ENCODE measurements at places on chromosomes 3 and 15. TPM values are rescaled to one million over a fixed set of nuclear protein-coding genes. Genes with fewer than 3 reads are reported as not detected.
A peak's percentile ranks its signal among the peaks of the same experiment; 100 is the strongest.

DNA sequence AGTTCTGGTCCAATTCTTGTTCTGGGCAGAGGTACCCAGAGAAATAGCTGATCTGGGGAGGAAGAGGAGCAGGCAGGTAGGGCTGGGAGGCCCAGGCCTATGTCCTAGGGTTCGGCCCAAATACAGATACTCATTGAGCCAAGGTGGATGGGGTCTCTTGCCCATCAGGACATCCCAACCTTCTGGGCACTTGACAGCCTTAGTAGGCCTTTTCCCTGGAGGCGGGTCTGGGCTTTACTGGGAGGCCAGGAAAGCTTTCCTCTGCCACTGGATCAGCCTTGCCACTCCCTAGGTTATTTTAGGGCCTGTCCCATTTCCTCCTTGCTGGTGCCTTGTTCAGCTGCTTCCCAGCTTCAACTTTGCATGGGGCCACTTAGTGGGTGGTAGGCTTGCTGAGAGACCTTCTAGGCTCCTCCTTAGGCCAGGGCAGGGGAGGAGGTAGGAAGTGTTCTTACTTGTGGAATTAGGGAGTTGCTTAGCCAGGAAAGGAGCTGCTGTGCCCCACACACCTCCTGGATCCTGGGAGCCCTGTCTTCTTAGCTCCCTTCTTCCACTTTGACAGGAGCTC, 9.7 kb downstream of the TEX264 start:
- no peaks in the 10 kb centered on the region for H3K27me3 ChIP-seq
- peak overlapping the region; percentile 69 for H3K27ac ChIP-seq
- peaks cover 78% of the 10 kb centered on the region for H3K4me1 ChIP-seq
- H3K36me3 ChIP-seq: no peaks in the 10 kb centered on the region
- H3K4me3 ChIP-seq: no peak overlapping the region

DNA sequence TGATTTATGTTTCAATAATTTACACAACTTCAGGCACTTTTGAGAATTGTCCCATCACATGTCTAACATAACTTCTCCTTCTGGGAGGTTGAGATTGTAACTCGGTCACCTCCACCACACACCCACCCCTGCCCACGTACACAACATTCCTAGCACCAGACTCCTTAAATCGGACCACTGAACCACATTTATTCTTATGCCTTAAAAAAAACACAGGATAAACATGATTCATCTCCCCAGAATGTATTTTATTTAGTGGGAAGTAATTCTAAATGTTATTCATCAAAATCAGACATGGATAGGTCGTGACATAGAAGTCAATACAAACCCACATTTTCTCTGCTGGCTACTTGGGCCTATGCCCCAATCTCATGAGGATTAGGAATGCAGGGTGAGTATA, 3.0 kb downstream of the SNTN start:
- no peaks in the 10 kb centered on the region for H3K36me3 ChIP-seq
- H3K27me3 ChIP-seq: no peaks in the 10 kb centered on the region
- DNase-seq: no peak
- no peak overlapping the region for H3K4me3 ChIP-seq

GRCh38 chr3:196207159-196207832, 3.9 kb downstream of the ZDHHC19 start:
- no peak overlapping the region for H3K27ac ChIP-seq
- H3K4me1 ChIP-seq: peaks cover 26% of the 10 kb centered on the region
- no peaks in the 10 kb centered on the region for H3K36me3 ChIP-seq
- peak; percentile 65 for DNase-seq
- H3K27me3 ChIP-seq: no peaks in the 10 kb centered on the region

DNA sequence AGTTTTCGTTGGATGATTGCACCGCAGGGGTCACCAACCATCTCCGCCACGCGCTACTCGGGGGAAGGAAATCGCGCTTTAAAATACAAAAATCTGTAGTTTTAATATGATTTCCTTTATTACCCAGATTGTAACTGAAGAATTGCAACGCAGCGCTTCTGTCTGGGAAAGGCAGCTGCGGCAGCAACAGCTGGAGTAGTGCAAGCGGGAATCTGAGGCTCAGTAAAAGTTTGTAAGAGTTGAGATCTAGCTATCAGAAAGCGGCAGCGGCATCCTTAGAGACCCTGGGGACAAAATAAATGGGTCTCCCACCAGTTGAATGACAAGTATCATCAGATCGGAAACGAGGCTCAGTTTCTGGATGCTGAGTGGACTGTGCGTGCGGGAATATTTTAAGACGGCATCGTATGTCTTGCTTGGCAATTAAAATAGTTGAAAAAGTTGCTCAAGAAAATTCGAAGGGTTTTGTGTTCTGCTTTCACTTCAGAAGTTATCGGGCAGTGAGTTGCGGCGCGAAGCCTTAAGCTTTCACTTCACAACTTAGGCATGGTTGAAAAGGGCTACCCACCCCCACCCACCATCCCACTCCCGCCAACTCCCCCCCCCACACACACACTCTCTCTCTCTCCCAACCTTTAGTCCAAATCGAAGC, 2.7 kb downstream of the MECOM start:
- peak; percentile 68 for DNase-seq
- H3K4me3 ChIP-seq: peak overlapping the region; percentile 34
- peaks cover 90% of the 10 kb centered on the region for H3K27me3 ChIP-seq
- H3K36me3 ChIP-seq: no peaks in the 10 kb centered on the region

- no peak for DNase-seq
- no peak overlapping the region for H3K4me3 ChIP-seq
- no peaks in the 10 kb centered on the region for H3K4me1 ChIP-seq
- H3K27me3 ChIP-seq: no peaks in the 10 kb centered on the region
- no peak overlapping the region for H3K27ac ChIP-seq
Observed at GRCh38 chr3:114758831-114759699, 388.0 kb downstream of the ZBTB20 start.

DNA sequence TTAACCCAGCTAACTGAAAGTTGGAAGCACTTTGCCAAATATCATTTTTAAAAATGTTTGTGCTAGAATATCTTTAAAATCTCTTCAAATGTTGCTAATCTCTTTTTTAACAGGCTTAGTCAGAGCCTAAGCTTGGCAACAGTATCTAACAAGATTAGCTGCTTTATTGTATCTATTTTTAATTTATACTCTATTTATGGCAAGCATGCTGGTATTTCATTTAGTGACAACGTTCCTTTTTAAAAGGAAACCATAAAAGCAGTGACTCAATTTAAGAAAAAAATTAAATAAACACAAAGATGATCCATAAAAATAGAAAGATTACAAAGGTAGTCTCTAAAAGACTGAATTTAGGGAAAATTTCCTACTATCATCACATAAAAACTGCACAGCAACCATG, 40.5 kb downstream of the SLC12A6 start:
- peaks cover 10% of the 10 kb centered on the region for H3K36me3 ChIP-seq
- H3K27me3 ChIP-seq: no peaks in the 10 kb centered on the region
- H3K27ac ChIP-seq: no peak overlapping the region

EPHA3 gene
- not detected for total RNA-seq

GRCh38 chr3:164095279-164095678, 983.0 kb downstream of the SI start:
- no peaks in the 10 kb centered on the region for H3K27me3 ChIP-seq
- no peak for DNase-seq
- no peaks in the 10 kb centered on the region for H3K36me3 ChIP-seq
- H3K27ac ChIP-seq: no peak overlapping the region
- H3K4me3 ChIP-seq: no peak overlapping the region

GRCh38 chr15:68834346-68834745, 13.7 kb upstream of the ANP32A start:
- H3K27me3 ChIP-seq: peaks cover 18% of the 10 kb centered on the region
- no peak overlapping the region for H3K4me3 ChIP-seq
- no peaks in the 10 kb centered on the region for H3K4me1 ChIP-seq
- DNase-seq: no peak

DNA sequence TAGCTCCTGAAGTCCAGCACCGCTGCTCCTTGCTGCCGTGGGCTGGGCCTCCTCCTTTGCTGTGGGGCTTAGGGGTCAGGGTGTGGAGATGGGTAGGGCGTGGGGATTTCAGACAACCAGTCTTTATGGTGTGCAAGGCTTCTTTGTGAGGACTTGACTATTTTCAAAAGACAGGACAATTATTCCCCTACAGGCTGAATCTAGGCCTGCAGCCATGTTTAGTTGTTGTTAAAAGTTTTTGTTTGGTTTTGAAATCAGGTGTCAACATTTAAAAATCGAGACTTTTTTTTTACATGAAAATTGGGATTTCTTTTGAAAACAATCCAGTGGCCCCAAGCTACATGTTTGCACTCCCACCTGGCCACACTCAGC, 10.6 kb downstream of the RPL32 start:
- no peaks in the 10 kb centered on the region for H3K4me1 ChIP-seq
- H3K4me3 ChIP-seq: no peak overlapping the region
- peaks cover 1% of the 10 kb centered on the region for H3K36me3 ChIP-seq
- H3K27ac ChIP-seq: no peak overlapping the region

MFGE8 gene
- total RNA-seq: 26.6 TPM

ALDH1L1 gene
- not detected for total RNA-seq

CFAP100 gene
- not detected for total RNA-seq

DNA sequence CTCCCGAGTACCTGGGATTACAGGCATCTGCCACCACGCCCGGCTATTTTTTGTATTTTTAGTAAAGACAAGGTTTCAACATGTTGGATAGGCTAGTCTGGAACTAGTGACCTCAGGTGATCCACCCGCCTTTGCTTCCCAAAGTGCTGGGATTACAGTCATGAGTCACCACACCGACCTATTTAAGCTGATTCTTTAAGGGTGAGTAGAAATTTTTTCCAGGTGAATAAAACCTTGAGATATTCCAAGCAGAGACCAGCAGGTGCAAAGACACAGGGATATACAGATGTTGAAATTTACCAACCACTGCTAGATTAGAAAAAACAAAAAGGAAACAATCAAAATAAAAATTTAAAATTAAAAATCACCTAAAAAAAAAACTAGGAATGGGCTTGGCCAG, 74.4 kb upstream of the CHRNB4 start:
- H3K4me3 ChIP-seq: no peak overlapping the region
- H3K27ac ChIP-seq: no peak overlapping the region
- DNase-seq: no peak
- H3K4me1 ChIP-seq: no peaks in the 10 kb centered on the region
- H3K27me3 ChIP-seq: no peaks in the 10 kb centered on the region

- H3K4me1 ChIP-seq: peaks cover 6% of the 10 kb centered on the region
- no peaks in the 10 kb centered on the region for H3K27me3 ChIP-seq
- no peaks in the 10 kb centered on the region for H3K36me3 ChIP-seq
- H3K27ac ChIP-seq: no peak overlapping the region
- H3K4me3 ChIP-seq: no peak overlapping the region
Observed at GRCh38 chr3:59877263-59878037, 827.6 kb upstream of the CFAP20DC start.

- no peak for DNase-seq
- H3K4me3 ChIP-seq: no peak overlapping the region
- peaks cover 58% of the 10 kb centered on the region for H3K4me1 ChIP-seq
- peak overlapping the region; percentile 87 for H3K27ac ChIP-seq
- H3K27me3 ChIP-seq: no peaks in the 10 kb centered on the region
Observed at GRCh38 chr15:38671006-38671387, 106.4 kb upstream of the RASGRP1 start.

SLC9C1 gene
- 0.49 TPM for total RNA-seq

DNA sequence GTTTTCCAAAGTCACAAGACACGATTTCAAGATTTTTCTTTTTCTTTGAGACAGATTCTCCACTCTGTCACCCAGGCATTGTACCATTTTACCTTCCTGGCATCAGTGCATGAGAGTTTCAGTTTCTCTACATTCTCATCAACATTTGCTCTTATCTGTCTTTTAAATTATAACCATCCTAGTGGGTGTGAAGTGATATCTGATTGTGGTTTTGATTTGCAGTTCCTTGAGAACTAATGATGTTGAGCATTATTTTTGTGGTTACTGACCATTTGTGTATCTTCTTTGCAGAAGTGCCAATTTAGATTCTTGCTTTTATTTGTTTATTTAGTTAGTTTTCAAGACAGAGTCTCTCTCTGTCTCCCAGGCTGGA, 41.2 kb downstream of the ADIPOQ start:
- H3K36me3 ChIP-seq: no peaks in the 10 kb centered on the region
- H3K27me3 ChIP-seq: no peaks in the 10 kb centered on the region
- H3K4me1 ChIP-seq: no peaks in the 10 kb centered on the region
- H3K27ac ChIP-seq: no peak overlapping the region
- H3K4me3 ChIP-seq: no peak overlapping the region

GRCh38 chr3:130992344-130992743, 34.3 kb downstream of the ASTE1 start:
- DNase-seq: no peak
- no peaks in the 10 kb centered on the region for H3K4me1 ChIP-seq
- H3K27me3 ChIP-seq: no peaks in the 10 kb centered on the region
- no peak overlapping the region for H3K27ac ChIP-seq

CLDN11 gene
- 0.36 TPM for total RNA-seq
